ENCODE measurements at places on chromosomes 13 and 19.

DNA sequence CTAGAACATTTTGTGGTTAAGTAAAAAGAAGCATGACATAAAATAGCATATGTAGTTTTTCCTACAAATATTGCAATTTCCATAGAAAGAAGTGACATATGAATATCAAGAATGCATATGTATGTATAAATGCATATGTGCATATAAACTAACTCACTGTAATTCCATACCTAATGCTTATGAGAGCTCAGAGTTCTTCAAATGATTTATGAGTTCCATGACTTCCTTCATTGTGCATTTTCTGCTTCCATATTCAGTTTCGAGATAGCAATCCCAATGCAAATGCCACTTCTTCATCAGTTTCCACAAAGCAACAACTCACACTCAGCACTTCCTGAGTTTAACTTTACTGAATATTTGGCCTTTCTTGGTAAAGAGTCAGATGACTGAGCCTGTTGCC lies 1744.3 kb upstream of the MIR17HG start:
- no peak for DNase-seq

GRCh38 chr19:9531933-9532332 lies 6.5 kb downstream of the ZNF426 start:
- DNase-seq = no peak

DNA sequence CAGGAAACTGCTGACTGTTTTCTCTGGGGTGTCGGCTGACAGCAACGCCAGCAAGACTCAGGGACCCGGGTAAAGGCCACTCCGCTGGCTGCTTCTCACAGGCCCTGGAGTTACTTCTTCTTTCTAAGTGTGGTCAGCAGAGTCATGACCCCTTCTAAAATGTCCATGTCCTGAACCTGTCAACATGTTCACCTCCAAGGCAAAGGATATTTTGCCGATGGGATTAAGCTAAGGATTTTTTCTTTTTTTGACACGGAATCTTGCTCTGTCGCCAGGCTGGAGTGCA lies 7.9 kb downstream of the PEX11G start:
- no peak for DNase-seq

DNA sequence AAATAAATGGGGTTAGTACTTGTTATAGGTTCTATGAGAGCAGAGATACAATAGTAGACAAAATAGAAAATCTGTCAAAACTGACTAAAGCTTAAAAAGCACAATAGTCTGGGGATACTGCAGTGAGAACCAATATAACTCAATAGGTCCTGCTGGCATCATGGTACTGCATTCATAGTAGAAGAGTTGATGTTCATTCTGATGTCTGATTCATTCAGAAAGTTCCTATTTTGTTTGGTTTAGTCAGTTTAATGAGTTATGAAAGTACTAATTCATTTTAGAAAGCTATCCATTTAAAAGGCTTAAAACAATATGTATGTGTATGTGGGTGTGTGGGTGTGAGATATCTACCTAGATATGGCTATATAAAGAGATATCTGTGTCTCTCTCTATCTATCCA lies 152.8 kb downstream of the LHFPL6 start:
- no peak for DNase-seq

DNA sequence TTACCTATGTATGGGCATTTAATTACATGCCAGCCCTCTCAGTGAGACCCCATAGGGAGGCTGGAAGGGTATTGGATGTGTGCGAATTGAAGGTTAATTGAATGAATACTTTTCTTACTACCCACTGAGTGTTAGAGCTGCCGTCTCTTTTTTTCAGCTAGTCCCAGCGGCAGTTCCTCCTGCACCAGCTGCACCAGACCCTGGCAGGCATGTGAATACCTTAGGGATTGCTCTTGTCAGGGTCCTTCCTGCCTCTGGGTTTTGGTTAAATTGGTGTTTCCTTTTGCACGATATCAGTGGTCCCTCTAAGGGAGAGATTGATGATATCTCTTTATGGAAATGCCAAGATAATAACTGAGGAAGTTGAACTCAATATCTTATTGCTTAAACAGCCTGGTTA lies 9.8 kb upstream of the CXCL17 start:
- no peak for DNase-seq

DNA sequence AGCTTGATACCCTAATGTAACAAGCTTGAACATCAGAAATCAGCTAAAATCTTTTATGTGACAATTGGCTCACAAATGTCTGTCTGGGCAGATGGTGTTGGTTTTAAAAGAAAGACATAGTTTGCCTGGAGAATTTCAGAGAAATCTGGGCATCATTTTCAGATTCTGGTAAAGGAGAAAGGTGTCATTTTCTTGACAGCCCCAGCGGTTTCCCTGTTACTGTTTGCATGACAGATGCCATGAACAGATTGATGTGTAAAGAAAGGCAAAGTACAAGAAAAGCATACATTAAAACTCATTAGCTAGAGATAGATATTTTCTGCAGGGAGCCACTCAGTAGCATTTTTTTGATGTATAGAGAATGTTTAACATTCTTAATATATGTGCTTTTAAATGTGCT lies 987.9 kb downstream of the OLFM4 start:
- DNase-seq = no peak

DNA sequence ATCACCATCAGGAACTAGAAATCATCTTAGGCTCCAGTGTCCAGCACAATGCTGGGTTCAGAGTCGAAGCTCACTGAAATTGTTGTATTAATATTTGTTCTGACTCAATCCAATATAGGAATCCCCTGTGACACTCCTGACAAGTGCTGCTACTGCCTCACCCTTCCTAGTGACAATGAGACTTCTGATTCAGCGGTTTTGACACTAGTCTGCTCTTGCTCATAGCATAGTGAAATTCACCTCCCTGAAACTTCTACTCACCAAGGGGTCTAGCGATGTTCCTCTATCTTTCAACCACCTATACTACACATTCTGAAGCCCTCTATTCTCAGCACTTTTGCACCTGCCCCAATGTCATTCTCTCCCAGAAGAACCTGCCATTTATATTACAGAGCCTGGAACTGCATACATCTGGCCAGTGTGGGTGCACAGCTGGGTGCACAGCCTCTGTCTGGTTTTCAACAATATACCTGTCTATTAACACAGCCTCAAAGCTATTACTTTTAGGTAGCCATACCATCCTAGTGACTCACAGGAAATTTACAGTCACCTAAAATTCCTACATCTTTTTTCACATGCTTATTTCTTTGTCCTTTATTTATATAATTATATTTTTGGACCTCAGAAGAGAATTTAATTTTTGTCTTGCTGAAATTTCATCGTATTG lies 88.3 kb downstream of the DOCK9 start:
- no peak for DNase-seq

DNA sequence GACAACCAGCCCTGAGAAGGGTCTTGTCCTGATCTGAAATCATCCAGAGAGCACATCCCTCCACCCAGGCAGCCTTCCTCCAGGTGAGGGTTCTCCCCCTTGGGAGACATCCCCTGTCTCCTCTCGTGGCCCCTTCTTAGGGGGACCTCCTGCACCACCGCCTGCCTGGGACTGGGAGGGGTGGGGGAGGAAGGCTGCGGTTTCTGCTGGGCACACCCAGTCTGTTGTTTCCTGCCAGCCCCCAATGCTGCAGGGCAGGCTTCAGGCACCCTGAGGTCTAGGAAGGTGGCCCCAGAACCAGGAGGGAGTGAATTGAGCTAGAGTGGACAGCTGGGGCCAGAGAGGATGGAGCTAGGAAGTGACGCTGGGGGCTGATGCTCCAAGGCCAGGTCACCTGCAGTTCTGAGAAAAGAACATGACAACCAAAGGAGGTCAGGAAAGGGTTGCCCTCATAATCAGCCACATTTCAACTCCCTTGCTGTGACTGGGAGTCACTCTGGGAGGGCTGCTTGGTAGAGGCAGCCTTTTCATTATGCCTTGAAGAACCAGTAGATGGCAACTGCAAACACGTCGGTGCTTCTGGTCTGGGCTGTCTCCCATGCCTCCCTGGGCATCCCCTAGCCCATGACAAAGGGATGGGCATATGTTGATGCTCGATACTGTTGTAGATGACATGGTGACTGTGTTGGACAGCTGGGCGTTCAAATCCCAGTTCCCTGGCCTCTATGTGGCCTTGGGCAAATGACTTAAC lies 1.4 kb downstream of the ARHGEF18 start:
- no peak for DNase-seq

GRCh38 chr19:54186934-54187381 lies 2.4 kb downstream of the MBOAT7 start:
- no peak for DNase-seq

- no peak for DNase-seq
These were observed 11.6 kb downstream of the CTU1 start for GRCh38 chr19:51096473-51097165.

- DNase-seq = no peak
These were observed 1.4 kb upstream of the ATP8B3 start for GRCh38 chr19:1813192-1814182.

- no peak for DNase-seq
These were observed 2.9 kb upstream of the ZNF700 start for GRCh38 chr19:11921852-11922495.

DNA sequence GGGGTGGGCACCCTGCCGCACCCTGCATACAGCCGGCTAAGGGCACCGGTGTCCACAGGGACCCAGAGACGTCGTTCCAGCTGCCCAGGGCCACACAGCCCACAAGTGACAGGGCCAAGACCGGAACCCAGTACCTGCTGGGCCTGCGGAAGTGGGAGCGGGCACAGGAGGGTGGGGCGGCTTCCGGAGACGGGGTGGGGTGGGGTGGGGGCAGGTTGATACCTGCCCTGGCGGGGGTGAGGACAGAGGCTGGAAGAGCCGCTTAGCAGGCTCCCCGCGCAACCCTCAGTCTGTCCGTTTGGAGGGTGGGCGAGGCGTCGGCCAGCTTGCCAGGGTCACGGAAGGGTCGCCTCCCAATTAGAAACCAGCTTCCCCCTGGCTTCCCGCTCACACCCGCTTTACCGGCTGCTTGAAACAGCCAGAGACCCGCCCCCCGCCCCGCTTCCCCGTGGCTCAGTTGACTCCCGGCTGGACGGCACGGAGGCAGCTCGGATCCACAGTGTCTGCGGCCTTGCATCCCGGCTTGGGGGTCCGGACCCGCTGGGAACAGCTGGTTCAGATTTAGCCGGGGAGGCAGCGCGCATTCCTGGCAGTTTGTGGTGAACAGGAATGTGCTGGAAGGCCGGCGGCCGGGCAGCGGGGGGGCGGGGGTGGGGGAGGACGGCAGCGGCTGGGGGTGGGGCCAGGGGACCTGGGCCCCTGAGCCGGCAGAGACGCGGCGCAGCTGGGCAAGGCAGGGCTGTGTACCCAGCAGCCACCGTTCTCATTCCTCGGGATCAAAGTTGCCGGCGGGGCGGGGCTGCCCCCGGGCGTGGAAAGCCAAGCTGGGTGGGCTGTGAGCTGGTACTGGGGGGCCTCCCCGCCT lies 1.9 kb downstream of the CNN2 start:
- DNase-seq = no peak

DNA sequence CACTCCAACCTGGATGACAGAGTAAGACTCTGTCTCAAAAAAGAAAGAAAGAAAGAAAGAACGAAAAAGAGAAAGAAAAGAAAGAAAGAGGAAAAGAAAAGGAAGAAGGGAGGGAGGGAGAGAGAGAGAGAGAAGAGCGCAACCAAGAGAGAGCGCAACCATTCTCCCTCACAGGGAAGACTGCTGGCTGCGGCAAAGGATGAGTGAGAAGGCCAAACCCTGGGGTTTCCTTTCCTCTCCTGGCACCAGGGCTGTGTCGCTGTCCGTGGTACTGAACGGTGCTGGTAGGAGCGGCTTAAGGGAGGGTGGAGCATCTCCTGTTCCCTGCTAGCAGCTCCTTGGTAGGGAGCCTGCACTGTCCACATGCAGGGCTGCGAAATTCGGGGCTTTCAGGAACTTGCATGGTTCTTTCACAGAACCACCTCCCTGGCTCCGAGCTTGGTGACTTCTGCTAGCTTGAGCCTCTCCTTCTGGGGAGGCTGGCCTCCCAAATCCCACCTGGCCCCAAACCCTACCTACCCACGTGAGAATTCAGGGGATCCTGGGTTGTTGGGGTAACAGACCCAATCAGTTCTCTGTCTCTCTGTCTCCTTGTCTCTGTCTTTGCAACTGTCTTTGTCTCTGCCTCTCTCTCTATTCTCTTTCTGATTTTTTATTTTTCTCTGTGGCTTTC lies 51.1 kb upstream of the ZNRF4 start:
- no peak for DNase-seq

DNA sequence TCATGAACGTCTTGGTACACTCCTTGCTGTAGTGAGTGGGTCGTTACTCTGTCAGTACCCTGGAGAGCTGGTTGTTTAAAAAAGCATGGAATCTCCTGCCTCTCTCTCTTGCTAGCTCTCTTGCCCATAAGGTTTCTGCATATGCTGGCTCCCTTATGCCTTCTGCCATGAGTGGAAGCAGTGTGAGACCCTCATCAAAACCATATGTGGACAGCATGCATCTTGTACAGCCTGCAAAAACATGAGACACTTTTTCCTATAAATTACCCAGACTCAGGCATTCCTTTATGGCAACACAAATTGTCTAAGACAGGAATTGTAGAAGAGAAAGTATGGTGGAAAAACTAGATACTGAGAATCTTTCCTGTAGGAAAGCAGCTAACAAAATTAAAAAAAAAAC lies 516.3 kb downstream of the SLITRK6 start:
- no peak for DNase-seq

DNA sequence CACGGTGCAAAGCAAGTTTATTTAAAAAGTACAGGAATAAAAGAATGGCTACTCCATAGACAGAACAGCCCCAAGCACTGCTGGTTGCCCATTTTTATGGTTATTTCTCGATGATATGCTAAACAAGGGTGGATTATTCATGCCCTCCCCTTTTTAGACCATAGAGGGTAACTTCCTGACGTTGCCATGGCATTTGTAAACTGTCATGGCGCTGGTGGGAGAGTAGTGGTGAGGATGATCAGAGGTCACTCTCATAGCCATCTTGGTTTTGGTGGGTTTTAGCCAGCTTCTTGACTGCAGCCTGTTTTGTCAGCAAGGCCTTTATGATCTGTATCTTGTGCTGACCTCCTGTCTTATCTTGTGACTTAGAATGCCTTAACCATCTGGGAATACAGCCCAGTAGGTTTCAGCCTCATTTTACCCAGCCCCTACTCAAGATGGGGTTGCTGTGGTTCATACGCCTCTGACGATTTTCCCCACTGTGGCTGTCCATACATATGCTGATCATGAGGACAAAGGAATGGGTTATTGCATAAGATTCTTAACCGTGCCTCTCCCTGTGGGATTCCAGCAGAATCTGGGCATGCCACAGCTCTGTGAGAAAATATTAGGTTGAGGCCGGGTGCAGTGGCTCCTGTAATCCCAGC lies 36.9 kb upstream of the ZNF507 start:
- DNase-seq = no peak

GRCh38 chr19:7582446-7582845 lies 13.2 kb upstream of the CAMSAP3 start:
- DNase-seq = no peak

- DNase-seq = no peak
These were observed 25.0 kb downstream of the KBTBD6 start for GRCh38 chr13:41107584-41108014.

DNA sequence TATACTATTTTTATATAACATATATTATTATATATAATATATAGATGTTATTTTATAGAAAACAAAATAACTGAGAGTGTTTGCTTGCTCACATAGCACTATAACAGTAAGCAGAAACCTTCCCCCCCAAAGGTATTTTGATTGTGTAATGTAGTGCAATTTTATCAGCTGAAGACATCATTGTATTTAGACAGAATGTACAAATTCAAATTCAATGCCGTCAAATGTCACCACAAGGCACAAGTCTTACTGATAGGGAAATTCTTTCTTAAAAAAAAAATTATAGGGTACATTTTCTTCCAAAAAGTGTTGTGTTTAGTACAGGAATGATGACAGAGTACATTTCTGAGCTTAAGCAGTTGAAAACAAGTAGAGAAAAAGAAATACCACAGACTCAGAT lies 1147.1 kb upstream of the SPRY2 start:
- no peak for DNase-seq

GRCh38 chr13:106496072-106496997 lies 39.1 kb downstream of the EFNB2 start:
- no peak for DNase-seq

GRCh38 chr19:37933937-37934358 lies 26.9 kb downstream of the SIPA1L3 start:
- no peak for DNase-seq

All from NCI-H524 treated with DMSO at 0.1 percent for 48 hours (cell line).